Pericardium fibroblast (primary cell): ENCODE measurements at places on chromosomes 2 and 18. TPM values are rescaled to one million over a fixed set of nuclear protein-coding genes. Genes with fewer than 3 reads are reported as not detected.

Gene EPHA4
- total RNA-seq, result 18.6 and 21.3 TPM in 2 replicates

Gene RASGRP3
- total RNA-seq, result 0.35 and 13.1 TPM in 2 replicates

Gene ABCG5
- 0.17 TPM in 1 of 2 replicates, not detected in the other for total RNA-seq

Gene SULT1C2
- not detected in 2 replicates for total RNA-seq

Gene GRB14
- 1.4 and 2.3 TPM in 2 replicates for total RNA-seq

Gene MFSD2B
- 0.60 TPM in 1 of 2 replicates, not detected in the other for total RNA-seq

Gene RNF144A
- total RNA-seq, result 2.2 and 20.3 TPM in 2 replicates

Gene SERPINB3
- total RNA-seq, result not detected in 2 replicates

Gene CSRNP3
- 1.2 and 2.7 TPM in 2 replicates for total RNA-seq

Gene PLEK
- total RNA-seq, result not detected in 2 replicates

Gene FAM110C
- total RNA-seq, result 0.82 TPM in 1 of 2 replicates, not detected in the other

Gene IL1B
- total RNA-seq, result 0.09 and 1.9 TPM in 2 replicates
